ENCODE measurements at places on chromosomes 11 and 22.

DNA sequence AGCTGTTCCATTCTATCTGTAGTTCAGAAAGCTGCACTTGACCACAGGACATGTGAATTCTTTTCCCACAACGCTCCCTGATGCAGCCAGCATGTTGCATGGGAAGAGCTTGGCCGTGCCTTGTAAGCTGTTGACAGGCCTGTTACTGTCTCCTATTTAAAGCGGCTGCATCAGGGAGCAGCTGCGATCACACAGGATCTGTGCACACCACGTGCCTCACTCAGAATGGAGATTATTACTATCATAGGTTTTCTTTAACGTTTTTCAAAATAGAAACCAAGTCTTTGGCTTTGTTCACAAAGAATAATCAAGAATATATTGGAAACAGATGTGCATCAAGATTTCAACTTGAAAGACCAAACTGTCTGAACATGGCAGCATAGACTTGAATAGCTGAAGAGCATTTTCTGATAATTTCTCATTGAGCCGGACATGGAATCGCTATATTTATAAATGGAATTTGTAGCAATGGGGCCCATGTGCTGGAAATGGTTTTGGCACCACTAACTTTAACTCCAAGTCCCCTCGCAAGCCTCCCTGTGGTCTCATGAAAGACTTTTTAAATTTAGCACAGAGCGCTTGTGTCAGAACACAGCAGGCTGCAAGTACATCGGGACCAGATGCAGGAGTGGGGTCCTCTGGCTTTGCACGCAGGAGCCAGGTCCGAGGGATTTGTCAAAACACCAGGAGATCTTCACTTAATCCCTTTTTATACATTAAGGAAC lies 40.8 kb upstream of the MYO18B start:
- no peak for DNase-seq
- H3K4me1 ChIP-seq = no peaks in the 10 kb centered on the region
- no peaks in the 10 kb centered on the region for H3K27me3 ChIP-seq
- no peaks in the 10 kb centered on the region for H3K36me3 ChIP-seq
- H3K4me3 ChIP-seq = no peak overlapping the region

GRCh38 chr11:20309231-20310025 lies 54.1 kb upstream of the HTATIP2 start:
- no peak overlapping the region for H3K27ac ChIP-seq
- H3K36me3 ChIP-seq = no peaks in the 10 kb centered on the region
- no peak for DNase-seq
- H3K27me3 ChIP-seq = no peaks in the 10 kb centered on the region
- H3K4me3 ChIP-seq = no peak overlapping the region

DNA sequence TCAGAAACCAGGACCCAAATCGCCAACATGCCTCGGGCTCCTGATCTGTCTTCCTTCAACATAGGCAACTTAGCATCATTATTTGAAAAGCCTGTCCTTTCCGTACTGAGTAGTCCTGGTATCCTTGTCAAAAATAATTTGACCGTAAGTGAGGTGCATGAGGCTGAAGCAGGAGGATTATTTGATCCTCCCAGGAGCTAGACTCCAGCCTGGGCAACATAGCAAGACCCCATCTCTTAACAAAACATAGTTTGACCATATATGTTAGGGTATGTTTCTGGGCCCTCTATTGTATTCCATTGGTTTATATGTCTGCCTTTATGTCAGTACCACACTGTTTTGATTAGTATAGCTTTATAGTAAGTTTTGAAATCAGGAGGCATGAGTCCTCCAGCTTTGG lies 112.5 kb downstream of the MICAL3 start:
- no peak for DNase-seq
- H3K4me3 ChIP-seq = no peak overlapping the region
- H3K27me3 ChIP-seq = no peaks in the 10 kb centered on the region
- H3K4me1 ChIP-seq = peaks cover 3% of the 10 kb centered on the region

GRCh38 chr11:38842991-38843390 lies 2245.0 kb upstream of the RAG2 start:
- no peaks in the 10 kb centered on the region for H3K27me3 ChIP-seq
- no peaks in the 10 kb centered on the region for H3K4me1 ChIP-seq
- no peak overlapping the region for H3K27ac ChIP-seq
- no peak overlapping the region for H3K4me3 ChIP-seq
- H3K36me3 ChIP-seq = no peaks in the 10 kb centered on the region

- no peaks in the 10 kb centered on the region for H3K27me3 ChIP-seq
- no peaks in the 10 kb centered on the region for H3K36me3 ChIP-seq
- no peak overlapping the region for H3K27ac ChIP-seq
- no peak overlapping the region for H3K4me3 ChIP-seq
- no peaks in the 10 kb centered on the region for H3K4me1 ChIP-seq
Measured at GRCh38 chr11:30392221-30392784, 69.4 kb downstream of the ARL14EP start.

- no peak for DNase-seq
- no peak overlapping the region for H3K4me3 ChIP-seq
- H3K27ac ChIP-seq = no peak overlapping the region
- no peaks in the 10 kb centered on the region for H3K4me1 ChIP-seq
- no peaks in the 10 kb centered on the region for H3K27me3 ChIP-seq
Measured at GRCh38 chr11:86196085-86196696, 48.4 kb upstream of the EED start.

GRCh38 chr11:861105-861479 lies 18.4 kb downstream of the TSPAN4 start:
- H3K4me1 ChIP-seq = peaks cover 15% of the 10 kb centered on the region
- peaks cover 6% of the 10 kb centered on the region for H3K36me3 ChIP-seq
- H3K4me3 ChIP-seq = no peak overlapping the region

- H3K27me3 ChIP-seq = no peaks in the 10 kb centered on the region
- no peak overlapping the region for H3K4me3 ChIP-seq
- no peaks in the 10 kb centered on the region for H3K4me1 ChIP-seq
- no peak overlapping the region for H3K27ac ChIP-seq
- no peak for DNase-seq
Measured at GRCh38 chr22:49107961-49108530, 719.6 kb downstream of the BRD1 start.

GRCh38 chr11:17991783-17992433 lies 20.9 kb downstream of the SERGEF start:
- H3K27me3 ChIP-seq = no peaks in the 10 kb centered on the region
- no peak overlapping the region for H3K27ac ChIP-seq
- no peak overlapping the region for H3K4me3 ChIP-seq
- H3K4me1 ChIP-seq = 0 out of 2 replicates have a peak, but pooled peaks cover 2% of the 10 kb centered on the region

- DNase-seq = no peak
- H3K4me3 ChIP-seq = no peak overlapping the region
- H3K4me1 ChIP-seq = no peaks in the 10 kb centered on the region
- no peaks in the 10 kb centered on the region for H3K36me3 ChIP-seq
- H3K27ac ChIP-seq = no peak overlapping the region
- no peaks in the 10 kb centered on the region for H3K27me3 ChIP-seq
Measured at GRCh38 chr11:6356503-6357055, 33.7 kb upstream of the SMPD1 start.

GRCh38 chr22:44438056-44438455 lies 60.0 kb downstream of the RTL6 start:
- H3K36me3 ChIP-seq = no peaks in the 10 kb centered on the region
- H3K27ac ChIP-seq = no peak overlapping the region
- no peaks in the 10 kb centered on the region for H3K27me3 ChIP-seq

DNA sequence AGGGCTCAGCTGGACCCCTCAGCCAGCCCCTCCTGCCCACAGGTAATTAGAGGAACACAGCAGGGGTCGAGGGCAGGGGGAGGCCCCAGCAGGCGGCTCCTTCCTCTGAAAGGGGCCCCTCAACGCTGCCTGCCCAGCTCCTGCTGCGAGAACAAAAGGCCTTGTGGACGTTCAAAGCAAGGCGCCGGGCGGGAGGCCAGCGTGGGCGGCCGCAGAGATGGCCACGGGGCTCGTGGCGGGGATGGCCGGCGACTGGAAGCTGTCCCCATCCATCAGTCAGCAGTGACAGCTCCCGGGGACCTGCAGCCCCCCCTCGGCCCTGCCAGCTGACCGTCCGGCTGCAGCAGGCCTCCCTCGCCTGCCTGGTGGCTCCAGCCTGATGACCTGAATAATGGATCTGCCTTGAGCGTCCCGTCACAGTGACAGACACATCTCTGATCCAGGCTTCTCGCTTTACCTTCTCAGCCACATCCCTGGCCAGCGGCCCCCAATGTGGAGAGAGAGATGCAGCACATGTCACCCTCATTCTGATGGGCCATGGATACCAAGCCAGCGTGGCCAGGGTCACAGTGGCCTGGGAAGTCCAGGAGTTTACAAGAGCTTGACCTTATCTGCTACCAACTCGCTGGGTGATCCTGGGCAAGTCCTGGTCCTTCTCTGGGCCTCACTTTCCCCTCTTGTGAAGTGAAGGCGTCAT lies 159.3 kb downstream of the MN1 start:
- H3K36me3 ChIP-seq = no peaks in the 10 kb centered on the region
- H3K27ac ChIP-seq = no peak overlapping the region
- H3K4me1 ChIP-seq = peaks cover 8% of the 10 kb centered on the region
- no peak overlapping the region for H3K4me3 ChIP-seq

DNA sequence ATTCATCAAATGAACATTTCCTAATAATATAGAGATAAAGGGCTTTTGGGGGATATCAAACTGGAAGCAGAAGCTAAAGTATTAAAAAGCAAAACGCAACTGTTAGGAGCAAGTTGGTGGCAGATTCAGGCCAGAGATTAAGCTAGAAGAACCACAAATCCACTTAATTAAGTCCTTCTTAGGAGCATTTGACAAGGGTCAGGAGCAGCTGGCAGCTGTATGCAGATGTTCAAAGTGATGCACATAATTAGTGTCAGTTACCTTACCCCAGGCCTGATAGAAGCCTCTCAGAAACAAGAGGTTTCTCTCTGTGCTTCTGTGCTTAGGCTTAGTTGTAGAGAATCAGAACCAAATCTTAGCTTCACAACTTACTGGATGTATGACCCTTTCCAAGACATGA lies 546.5 kb upstream of the ANO5 start:
- no peaks in the 10 kb centered on the region for H3K36me3 ChIP-seq
- no peak overlapping the region for H3K4me3 ChIP-seq
- H3K4me1 ChIP-seq = no peaks in the 10 kb centered on the region
- H3K27ac ChIP-seq = no peak overlapping the region
- no peak for DNase-seq

DNA sequence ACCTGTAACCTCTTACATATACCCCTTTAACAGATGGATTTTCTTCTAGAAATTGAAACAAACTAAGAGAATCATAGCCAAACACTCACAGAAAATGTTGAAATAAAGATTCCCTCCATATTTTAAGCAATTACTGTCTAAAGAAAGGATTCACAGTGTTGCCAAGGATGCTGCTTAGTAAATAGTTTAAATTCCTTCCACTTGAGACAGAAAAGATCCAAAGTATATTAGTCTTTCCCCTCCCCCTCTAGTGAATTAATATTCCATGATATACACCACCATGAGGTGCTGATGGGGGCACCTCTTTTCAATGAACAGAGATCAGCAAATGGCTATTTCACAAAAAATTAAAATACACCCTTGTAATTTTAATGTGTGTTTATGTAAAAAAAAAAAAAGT lies 186.8 kb downstream of the SOX6 start:
- DNase-seq = no peak
- H3K27ac ChIP-seq = no peak overlapping the region
- no peaks in the 10 kb centered on the region for H3K36me3 ChIP-seq
- no peaks in the 10 kb centered on the region for H3K27me3 ChIP-seq
- 0 out of 2 replicates have a peak, but pooled peaks cover 1% of the 10 kb centered on the region for H3K4me1 ChIP-seq

DNA sequence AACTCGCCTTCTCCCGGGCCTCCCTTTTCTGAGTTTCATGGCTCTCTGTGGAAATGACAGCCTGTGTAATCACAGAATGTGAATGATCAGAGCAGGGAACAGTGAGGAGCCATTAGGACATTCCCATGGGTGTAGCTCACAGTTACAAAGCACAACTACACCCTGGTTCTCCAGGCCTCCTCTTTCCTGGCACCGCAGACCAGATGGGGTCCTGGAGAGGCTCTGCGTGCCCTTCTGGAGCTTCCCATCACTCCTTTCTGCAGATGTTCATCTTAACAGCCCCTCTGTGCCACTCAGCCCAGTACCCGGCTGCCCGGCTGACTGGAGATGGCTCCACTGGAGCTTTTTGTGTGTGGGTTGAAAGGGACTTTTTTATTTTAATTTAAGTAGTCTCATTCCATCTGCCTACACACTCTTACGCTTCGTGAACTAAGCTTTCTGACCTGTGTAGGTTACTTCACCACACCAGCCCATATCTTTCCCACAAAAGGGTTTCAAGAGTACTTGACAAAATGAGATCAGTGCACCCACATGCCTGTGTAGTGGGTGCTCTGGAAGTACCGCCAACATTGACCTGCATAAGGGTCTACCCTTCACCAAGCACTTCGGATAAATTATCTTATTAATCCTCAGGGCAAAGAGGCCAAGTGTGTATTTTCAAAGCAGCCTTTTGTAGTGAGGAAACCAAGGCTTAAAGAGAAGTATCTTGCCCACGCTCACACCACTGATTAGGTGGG lies 29.8 kb downstream of the SREBF2 start:
- no peak overlapping the region for H3K27ac ChIP-seq
- no peaks in the 10 kb centered on the region for H3K4me1 ChIP-seq
- H3K27me3 ChIP-seq = no peaks in the 10 kb centered on the region
- no peak for DNase-seq
- peaks cover 8% of the 10 kb centered on the region for H3K36me3 ChIP-seq

DNA sequence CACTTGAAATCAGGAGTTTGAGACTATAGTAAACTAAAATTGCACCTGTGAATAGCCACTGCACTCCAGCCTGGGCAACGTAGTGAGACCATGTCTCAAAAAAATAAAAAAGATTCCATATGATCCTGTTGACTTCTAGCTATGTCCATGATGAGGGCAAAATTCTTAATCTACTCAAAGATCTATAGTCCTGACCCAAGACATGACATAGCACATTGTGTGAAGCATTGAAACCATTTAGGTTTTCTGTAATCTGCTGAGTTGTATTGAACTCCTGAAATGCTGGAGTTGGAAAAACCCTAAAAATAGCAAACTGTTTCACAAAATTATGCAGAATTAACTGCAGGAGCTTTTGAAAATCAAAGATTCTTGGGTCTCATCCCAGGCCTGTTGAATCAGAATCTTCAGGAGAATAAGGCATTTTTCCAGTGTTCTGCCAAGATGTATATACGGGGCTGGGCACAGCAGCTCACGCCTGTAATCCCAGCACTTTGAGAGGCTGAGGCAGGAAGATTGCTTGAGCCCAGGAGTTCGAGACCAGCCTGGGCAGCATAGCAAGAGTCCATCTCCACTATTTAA lies 29.8 kb upstream of the LDHA start:
- peaks cover 6% of the 10 kb centered on the region for H3K36me3 ChIP-seq
- no peak overlapping the region for H3K27ac ChIP-seq
- no peak for DNase-seq
- no peaks in the 10 kb centered on the region for H3K4me1 ChIP-seq

GRCh38 chr11:64067230-64067993 lies 31.7 kb downstream of the FLRT1 start:
- DNase-seq = no peak
- no peaks in the 10 kb centered on the region for H3K36me3 ChIP-seq
- H3K27ac ChIP-seq = no peak overlapping the region
- H3K27me3 ChIP-seq = peaks cover 23% of the 10 kb centered on the region
- H3K4me3 ChIP-seq = no peak overlapping the region

Data from iPS DF 6.9 (cell line).